Adrenal gland (tissue), 19 donors: ENCODE measurements at places on chromosomes 5 and 9. TPM values are rescaled to one million over a fixed set of nuclear protein-coding genes. Genes with fewer than 3 reads are reported as not detected.

DNA sequence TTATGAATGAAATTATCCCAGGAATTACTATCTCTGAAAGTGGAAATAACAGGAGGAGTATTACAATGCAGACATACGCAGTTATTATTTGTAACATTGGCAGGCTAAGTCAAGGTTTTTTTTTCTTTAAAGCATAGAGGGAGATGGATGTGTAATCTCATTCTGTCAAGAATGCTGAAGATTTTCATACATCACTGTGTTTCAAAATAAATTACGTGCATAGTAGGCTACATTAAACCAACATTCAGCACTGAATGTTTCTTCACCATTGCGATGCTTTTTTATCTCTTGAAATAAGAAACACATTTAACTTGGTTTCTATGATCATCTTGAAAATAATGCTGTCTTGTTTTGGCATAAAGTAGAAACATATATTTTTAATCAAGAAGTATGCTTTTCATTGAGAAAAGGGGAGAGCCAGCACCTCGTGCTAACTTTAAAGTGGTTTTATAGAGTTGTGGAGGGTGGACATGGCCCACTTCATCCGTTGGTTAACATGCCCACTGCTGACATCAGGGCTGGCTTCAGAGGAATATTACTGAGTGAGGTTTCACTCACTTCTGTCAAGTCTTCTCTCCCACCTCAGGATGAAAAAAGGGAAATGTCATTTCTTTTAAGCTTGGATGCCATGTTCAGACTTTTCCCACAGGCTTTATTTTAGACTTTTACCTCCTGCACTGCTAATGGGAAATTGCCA, 203.6 kb upstream of the MEF2C start:
- no peak for DNase-seq

- DNase-seq, result no peak
Measured at GRCh38 chr5:131282235-131282634, 18.4 kb downstream of the CDC42SE2 start.

DNA sequence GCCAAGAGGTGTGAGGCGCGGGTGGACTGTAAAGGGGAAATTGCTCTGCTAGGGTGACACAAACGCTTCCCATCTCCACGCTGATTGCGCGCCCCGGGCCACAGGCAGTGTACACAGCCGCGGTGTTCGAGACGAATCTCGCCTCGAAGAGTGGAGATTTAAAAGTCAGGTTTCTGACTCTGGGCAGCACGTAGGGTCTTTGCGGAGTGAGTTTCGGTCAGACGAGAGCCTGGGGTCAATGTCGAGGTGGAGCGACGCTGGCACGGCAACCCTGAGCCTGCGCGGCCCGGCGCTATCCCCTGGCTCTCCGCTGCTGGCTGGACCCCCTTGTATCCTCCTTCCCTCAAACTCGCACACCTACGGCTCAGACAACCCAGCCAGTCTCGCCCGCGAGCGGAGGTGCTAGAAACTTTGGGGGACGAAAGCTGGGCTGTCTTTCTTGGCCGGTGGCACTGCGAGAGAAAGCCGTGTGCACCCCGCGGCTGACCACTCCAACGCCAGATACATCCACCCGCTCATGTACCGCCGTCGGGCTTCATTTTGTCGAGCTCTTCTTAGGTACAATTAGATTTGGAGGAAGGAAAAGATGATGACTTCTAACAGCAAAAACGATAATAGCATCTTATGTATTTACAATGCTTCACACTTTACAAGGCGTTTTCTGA, 5.4 kb upstream of the FOXB2 start:
- DNase-seq, result no peak

Gene SNCB
- polyA plus RNA-seq, result 1.0 TPM

Gene DOCK2
- 3.3 TPM for polyA plus RNA-seq

DNA sequence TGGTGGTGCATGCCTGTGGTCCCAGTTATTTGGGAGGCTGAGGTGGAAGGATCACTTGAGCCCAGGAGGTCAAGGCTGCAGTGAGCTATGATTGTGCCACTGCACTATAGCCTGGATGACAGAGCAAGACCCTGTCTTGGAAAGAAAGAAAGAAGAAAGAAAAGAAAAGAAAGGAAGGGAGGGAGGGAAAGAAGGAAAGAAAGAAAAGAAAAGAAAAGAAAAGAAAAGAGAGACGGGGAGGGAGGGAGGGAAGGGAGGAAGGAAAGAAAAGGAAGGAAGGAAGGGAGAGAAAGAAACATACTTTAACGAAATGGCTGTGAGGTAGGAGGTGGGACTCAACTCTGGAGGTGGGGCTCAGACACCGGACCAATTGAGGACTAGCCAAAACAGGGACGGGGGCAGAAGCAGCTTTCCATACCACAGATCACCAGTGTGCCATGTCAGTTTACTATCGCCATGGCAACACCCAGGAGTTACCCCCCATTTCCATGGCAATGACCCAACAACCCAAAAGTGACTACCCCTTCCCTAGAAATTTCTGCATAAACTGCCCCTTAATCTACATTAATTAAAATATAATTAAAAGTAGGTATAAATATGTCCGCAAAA, 21.3 kb downstream of the PTGES start:
- DNase-seq, result no peak

DNA sequence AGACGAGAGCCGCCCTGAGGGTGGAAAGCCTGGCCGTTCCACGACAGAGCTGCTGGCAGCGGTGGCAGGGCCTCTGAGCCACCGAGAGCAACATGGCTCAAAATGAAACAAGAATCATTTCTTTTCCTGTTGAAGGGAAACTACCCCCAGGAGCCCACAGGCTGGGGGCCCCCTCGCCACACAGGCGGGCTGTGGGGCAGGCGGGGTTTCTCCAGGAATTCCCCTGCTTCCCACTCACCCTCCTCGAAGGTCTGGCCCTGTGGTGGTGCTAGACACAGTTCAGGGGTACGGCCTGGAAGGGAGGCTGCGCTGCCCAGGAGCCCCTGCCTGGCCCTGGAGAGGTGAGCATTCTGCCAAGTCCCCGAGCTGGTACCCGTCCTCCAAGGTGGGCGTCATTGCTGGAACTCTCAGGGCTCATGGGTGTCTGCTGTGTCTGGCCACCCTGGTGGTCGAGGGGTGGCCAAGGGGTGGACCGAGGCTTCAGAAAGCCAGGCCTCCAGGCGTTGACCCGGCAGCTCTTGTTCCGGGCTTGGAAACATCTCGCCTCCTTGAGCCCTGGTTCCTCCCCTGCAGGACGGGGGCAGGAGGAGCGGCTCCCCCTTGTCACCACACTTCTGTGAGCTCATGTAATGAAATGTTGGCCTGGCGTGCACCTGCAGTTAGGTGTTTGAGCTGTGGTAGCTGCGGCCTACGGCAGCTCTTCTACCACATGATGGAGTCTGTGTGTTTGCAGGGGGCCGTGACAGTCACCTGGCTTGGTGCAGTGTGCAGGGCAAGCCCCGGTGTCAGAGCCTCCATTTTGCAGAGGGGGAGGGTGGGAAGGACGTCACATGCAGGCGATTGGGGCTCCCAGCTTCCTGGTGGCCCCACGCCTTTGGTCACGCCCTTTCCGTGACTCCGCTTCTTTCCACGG, 65.3 kb downstream of the RXRA start:
- no peak for DNase-seq

GRCh38 chr9:131405428-131405827, 11.5 kb downstream of the PRRC2B start:
- no peak for DNase-seq

Gene FBP2
- 0.32 TPM for polyA plus RNA-seq

Gene CCDC192
- 0.35 TPM for polyA plus RNA-seq

GRCh38 chr5:6649186-6649585, 15.9 kb downstream of the SRD5A1 start:
- no peak for DNase-seq

Gene MSX2
- polyA plus RNA-seq, result 0.32 TPM

DNA sequence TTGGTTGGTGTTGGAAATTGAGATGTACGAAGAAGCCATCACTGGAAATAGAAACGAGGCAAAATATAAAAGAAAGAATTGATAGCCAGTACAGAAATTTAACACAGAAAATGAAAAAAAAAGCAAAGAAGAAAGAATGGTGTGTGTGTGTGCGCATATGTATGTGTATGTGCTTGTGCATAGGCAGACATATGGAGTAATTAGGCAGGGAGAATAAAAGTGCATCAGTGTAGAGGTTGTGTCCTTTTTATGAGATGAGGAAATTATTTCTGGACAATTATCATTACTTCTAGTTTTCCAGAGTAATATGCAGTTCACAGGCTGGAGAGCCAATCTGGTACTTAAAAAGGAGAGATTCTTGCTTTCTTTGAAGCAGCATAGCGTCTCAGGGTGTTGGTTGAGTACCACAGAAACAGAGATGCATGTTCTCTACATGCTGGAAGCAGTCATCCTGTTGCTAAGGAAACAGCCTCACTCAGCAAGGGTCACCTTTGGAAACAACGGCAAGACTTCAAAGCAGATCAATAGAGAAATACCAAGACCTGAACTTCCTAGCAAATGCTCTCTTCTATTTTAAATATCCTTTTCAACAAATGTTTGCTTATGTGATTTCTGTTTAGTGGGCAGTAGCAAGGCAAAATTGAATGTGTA, 172.7 kb downstream of the TAF11L14 start:
- DNase-seq, result no peak

DNA sequence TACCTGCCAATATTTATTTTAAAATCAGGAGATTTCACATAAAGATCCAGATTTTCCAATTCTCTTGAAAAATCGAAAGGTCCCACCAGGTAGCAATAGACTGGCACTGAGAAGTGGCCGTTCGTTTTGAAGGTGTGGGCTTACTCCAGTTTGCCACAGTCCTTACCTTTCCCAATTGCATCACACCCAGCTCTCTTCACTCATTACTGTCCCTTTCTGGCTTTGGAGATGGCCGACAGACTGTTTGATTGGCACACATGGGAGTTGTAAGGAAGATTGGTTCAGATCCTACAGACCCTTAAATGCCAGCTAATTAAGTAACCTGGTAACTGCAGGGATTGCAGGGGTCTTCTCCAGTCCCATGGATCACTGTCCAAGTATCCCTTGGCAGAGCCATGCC, 68.7 kb upstream of the LARP1 start:
- DNase-seq, result no peak

- DNase-seq, result no peak
Measured at GRCh38 chr9:122158202-122158601, 1.4 kb downstream of the NDUFA8 start.

Gene KCTD16
- polyA plus RNA-seq, result 0.48 TPM

Gene F2RL2
- 0.16 TPM for polyA plus RNA-seq

Gene LCN1
- not detected for polyA plus RNA-seq

DNA sequence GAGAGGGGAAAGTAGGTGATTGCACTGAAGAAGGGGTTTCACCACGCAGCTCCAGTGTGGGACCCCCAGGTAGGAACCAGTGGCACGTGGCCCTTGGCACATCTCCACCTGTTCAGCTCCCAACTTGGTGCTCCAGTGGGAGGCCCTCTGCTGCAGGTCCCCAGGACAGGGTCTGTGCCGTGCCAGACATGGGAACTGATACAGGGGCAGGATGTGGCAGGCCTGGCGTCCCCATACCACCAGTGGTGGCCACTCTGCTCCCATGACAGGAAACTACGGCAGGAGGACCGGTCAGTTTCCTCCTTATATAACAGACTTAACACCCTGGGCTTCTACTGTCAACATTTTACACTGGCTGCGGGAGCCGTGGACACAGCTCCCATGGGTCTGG, 67.3 kb downstream of the PSMB7 start:
- DNase-seq, result no peak

- DNase-seq, result no peak
Measured at GRCh38 chr9:137428311-137428630, 5.1 kb downstream of the NOXA1 start.

- DNase-seq, result no peak
Measured at GRCh38 chr9:123893115-123893514, 36.8 kb downstream of the DENND1A start.

DNA sequence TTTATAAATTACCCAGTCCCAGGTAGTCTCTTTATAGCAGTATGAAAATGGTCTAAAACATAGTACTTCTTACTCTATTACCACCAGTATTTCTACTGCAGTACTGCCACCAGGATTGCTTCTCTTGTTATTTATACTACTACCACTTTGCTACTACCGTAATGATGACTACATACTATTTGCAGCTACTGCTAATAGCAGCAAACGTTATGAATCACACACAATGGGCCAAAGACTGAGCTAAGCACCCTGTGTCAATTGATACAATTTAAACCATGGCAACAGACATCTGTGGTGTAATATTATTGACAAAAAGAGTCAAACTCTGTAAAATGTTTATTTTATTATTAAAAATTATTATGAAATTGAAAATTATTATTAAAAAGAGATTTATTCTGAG, 15.3 kb upstream of the KIF12 start:
- no peak for DNase-seq

Gene PLPP7
- polyA plus RNA-seq, result 13.2 TPM

DNA sequence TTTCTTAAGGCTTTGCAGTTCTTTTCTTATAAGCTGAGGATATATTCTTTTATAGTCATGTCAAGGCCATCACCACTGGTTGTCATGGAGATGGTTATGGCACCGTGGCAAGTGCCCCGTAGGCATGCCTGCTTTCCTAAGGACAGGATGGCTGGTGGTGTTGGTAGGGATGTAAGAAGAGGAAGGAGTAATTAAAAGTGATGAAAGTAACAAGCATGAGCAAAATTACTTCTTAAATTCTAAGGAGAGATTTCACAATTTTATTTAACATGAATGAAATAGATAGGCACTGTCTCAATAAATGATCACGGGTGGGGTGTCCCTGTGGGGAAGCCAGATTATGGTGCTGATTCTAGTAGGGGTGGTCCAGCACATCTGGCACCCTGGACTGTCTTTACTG, 290.2 kb upstream of the KLF4 start:
- DNase-seq, result no peak

Gene AMBP
- polyA plus RNA-seq, result 0.40 TPM

Gene FOXI1
- polyA plus RNA-seq, result not detected

Gene PPP3R2
- polyA plus RNA-seq, result not detected

DNA sequence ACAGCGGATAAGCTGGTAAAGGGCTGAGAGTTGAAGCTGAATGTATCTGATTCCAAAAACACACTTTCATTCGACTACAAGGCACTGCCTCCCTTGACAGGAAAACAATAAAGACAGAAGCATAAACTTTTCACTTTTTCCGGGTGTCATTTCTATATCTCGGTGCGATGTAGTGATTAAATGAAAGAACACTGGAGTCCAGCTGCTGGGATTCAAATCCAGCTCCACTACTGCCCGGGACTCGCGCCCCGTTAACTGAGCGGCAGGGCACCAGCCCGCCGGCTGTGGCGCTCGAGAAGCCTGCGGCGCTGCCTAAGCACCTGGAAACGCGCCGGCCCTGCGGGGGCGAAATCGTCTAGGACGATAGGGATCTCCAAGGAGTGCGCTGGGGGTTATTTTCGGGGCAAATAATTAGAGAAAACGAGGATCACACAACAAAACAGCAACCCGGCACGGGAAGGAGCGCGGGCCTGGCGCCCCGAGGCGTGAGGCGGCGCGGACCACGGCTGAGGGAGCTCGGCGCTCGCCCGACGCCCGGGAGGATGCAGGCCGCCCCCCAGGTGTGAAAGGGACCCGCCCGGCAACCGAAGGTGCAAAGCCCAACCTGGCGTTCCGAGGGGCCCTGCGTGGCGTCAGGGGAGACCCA, 837 bp downstream of the UIMC1 start:
- peak; percentile 81 for DNase-seq

Gene MOCS2
- polyA plus RNA-seq, result 177 TPM

GRCh38 chr5:62299600-62299999, 6.4 kb upstream of the KIF2A start:
- DNase-seq, result no peak
